NCI-H2107 (cell line): ENCODE measurements at places on chromosomes 7 and 10.

GRCh38 chr7:128741491-128741890 lies 2.3 kb downstream of the CALU start:
- no peak for DNase-seq

DNA sequence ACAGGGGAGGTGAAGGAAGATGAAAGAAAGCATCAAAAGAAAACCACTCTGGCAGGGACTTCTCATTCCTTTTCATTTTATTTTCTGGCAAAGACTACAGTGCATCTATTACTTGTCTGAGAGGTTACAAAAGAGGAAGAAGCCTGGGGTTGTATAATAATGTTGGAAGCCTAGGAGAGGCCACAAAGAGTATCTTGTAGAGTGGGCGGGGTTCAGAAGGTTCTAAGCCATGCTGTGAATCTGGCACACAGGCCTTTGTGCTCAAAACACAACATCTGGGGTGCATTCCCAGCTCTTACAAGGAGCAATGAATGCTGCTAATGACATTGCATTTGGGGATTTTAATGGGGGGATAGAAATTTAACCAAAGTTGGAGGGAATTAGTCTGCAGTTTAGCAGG lies 49.4 kb downstream of the MRPL32 start:
- no peak for DNase-seq

GRCh38 chr10:9163699-9164098 lies 1109.2 kb downstream of the GATA3 start:
- no peak for DNase-seq

GRCh38 chr7:20831451-20831850 lies 44.8 kb upstream of the SP8 start:
- no peak for DNase-seq
